Activated naive CD4-positive, alpha-beta T cell treated with Interleukin-2 at 50 U/mL for 16 hours (primary cell): ENCODE measurements at places on chromosomes 6 and 20.

DNA sequence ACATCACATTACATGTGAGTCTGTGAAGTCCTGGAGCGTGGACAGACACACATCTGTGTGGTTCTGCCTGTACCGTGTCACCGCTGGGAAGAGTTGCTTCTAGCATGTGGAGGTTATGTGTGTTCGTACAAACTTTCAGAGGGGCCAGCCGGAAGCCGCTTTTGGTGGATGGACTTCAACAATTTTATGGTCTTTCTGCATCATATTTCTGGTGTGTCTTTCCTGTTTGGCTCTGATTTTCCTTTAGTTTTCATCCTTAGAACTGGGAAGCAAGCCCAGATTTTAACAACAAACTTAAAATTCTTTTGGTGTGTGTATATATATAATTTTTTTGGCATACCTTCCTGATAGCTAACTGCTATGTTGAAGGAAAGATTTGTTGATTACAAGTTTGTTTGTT lies 71.2 kb downstream of the TIAM2 start:
- DNase-seq, result no peak

DNA sequence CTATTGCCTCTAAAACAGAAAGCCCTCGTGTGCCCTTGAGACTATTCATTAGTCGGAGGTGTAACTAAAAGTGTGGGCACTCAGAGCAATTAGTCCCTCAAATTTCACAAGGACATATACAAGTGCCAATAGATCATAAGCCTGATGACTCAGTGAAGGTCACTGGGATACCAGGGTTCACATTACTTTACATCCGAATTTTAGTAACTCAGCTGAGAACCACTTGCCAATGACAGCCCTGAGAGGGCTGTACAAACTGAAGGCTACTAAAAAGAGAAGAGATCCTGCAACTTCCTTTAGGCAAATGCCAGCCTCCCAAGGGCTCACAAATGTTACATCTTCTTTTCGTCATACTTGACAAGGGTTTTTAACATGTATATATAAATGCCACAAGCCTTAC lies 369.6 kb downstream of the TENT5A start:
- DNase-seq, result no peak

DNA sequence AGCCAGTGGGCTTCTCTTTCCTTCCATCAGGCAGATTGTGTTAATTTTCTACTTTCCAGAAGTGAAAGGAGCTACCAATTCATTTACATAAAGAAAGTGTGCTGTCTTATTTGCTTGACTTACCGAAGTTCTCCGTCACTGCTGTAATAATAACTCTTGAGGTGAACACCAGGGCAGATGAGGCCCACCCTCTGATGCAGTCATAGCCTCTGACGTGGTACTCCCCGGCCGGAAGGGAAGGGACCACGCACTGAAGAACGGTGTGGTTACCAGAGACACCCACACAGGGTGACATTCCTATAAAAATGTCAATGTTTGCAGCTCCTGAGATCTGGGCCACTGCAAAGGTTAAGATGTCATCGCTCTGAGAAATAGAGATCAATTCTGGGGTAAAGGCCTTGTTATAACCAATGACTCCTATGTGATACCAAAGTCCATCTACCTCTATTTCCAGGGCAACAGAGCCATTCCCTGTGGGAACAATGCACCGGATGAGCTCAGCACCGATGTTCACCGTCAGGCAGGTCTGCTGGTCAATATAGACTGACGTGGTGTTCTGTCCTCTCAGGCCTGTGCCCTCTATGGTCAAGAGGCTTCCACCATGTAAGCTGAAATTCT lies 62.9 kb downstream of the PKHD1 start:
- DNase-seq, result no peak

GRCh38 chr6:2962004-2962403 lies 9.4 kb downstream of the SERPINB6 start:
- DNase-seq, result no peak

- no peak for DNase-seq
These were observed 27.4 kb upstream of the SCRT2 start for GRCh38 chr20:703006-703405.

DNA sequence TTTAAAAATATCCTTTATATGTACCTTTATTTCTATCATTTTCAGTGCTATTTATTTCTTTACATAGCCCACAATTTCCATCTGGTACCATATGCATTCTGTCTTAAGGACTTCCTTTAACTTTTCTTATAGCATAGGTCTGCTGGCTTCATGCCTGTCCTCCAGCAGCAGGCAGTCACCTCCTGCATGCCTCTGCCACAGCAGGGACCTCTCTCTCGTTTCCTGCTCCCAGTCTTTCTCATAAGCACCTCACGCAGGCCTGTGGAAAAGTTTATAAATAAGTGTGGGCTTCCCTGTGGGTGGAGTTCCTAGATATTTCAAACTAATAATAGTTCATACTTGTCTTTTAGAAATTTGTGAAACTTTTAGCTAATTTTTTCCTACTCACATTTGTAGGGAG lies 133.9 kb downstream of the KCNQ5 start:
- DNase-seq, result no peak

- DNase-seq, result peak; percentile 34
These were observed 8.8 kb upstream of the CD83 start for GRCh38 chr6:14108571-14109410.

GRCh38 chr20:4585104-4585753 lies 136.5 kb upstream of the PRND start:
- no peak for DNase-seq

DNA sequence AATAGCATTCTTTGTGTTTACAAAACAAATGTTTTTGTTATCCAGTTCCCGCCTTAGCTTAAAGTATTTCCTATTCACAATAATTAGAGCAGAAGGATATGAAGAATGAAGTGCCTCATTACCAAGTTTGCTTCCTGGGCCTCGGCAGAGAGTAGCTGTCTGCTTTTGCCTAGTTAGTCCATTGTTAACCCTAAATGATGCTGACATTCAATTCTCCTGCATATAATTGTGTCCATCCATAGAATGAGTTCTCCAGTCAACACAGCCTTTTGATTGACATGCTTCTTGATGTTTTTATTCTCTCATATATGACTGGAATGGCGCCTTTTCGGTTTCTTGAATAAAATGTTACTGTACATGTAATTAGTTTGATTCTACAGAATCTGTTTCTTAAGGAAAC lies 100.9 kb downstream of the MYB start:
- no peak for DNase-seq

DNA sequence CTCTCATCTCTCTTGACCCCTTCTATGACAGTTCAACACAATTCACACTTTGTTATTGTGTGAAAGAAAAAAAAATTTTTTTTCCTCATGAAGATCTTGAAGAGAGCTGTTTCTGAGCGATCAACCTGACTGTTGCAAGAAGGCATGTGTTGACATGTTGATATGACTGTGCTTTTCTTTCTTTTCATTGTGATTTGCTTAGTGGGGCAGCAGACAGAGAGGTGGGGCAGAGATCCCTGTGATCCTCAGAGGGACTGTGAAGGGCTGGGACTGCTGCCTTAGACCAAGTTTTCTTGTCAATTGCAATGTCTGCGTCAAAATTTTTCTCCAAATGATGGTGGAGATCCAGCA lies 70.8 kb upstream of the IYD start:
- no peak for DNase-seq

DNA sequence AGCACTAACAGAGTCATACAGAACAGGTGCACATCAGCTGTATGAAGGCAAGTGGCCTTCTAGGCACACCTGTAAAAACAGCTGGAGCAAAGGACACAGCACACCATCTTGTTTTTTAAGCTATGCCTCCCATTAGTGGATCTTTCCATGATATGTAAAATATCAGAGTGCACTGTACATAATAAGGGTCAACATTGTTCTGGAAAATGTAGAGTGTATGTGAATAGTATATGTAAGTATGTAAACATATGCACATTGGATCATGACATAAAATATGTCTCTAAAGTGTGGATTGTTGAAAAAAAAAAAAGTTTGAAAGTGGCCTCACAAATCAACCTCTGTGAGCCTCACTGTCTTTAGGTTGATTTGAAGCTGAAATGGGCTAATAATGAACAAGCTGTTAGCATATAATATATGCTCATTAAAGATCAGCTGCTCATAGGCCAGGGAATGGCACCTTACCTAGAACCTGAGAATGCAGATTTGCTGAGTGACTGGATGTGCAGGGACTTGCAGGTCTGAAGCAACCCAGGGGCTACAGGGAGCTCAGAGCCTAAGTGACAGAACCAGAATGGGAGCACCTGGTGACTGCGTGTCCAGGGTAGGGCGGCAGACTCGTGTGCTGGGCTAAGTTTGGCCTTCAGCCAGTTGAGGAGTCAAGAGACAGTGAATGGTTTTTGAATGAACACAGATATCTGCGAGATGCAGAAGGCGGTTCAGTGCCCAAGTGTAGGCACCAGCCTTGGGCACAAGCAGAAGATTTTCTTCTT lies 198.6 kb downstream of the TMEM242 start:
- DNase-seq, result no peak

GRCh38 chr6:95740157-95740556 lies 162.8 kb downstream of the MANEA start:
- DNase-seq, result no peak

DNA sequence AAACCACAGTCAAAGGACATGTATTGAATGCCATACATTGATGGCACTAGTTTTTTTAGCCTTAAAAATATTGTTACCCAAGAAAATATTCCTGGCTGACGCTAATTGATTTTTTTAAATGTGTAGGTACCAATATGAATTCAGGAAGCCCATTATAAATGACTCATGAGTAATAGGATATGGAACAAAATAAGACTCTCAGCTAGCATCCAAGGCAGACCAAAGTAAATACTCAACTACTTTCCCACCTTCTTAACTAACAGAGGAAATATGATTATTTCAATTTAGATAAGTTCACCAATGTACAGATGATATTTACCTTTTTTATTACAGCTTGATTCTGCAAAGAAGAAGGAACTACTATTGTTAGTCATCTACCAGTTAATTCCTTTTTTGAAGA lies 43.2 kb upstream of the TXNDC5 start:
- no peak for DNase-seq

DNA sequence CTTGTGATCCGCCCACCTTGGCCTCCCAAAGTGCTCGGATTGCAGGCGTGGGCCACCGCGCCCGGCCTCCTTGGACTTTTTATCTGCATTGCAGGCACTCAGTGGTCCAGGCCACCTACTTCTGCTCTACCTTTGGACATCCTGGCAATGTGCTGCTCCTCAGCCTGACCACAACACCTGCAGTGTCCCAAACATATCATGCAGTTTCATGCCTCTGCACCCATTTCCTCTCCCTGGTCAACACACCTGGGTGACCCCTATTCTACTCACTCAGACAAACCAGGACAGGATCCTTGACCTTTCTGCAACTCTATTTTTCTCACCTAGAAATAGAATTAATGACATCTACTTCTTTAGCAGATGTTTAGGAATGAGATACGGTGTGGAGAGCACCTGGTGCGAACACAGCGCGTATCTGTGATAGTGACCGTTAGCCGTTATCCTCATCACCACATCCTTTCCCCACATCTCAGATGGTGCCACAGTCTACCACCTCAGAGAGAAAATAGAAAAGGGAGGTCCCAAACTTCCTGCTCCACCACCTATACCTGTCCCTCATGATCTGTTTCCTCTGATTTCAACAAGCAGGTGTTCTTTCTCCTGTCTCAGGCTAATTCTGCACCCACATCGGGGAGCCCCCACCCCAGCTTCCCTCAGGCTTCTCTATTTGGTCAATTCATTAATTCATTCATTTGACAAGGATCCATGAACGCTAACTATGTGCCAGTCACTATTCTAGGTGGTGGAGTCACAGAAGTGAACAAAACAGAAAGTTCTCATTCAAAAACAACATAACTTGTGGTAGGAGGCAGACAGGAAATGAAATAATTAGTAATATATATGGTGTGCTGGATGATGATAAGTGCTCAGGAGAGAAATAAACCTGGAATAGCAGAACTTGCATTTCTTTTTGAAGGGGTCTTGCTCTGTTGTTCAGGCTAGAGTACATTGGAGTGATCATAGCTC lies 4.3 kb upstream of the BTN3A2 start:
- DNase-seq, result no peak

GRCh38 chr6:109237077-109237985 lies 142.0 kb downstream of the CEP57L1 start:
- DNase-seq, result no peak

GRCh38 chr6:46051962-46052361 lies 36.3 kb upstream of the CLIC5 start:
- DNase-seq, result no peak

DNA sequence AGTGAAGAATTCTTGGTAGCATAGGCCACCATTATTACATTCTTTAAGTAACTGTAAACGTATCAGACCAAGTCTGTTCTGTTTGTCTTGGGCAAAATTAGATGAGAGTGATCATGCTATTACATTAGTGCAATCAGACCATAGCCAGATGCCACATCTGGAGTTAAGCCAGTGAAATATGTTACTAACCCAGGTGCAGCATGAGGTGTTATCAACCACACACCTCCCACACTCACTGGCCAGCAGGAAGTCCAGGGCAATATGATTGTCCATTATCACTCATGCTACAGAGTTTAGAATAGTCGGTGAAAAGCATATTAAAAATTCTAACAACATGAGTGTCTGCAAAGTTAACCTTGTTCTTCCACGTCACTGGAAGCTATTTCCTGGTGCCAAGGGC lies 174.7 kb upstream of the PROKR2 start:
- no peak for DNase-seq

GRCh38 chr6:11384531-11385309 lies 152.3 kb upstream of the NEDD9 start:
- DNase-seq, result no peak

DNA sequence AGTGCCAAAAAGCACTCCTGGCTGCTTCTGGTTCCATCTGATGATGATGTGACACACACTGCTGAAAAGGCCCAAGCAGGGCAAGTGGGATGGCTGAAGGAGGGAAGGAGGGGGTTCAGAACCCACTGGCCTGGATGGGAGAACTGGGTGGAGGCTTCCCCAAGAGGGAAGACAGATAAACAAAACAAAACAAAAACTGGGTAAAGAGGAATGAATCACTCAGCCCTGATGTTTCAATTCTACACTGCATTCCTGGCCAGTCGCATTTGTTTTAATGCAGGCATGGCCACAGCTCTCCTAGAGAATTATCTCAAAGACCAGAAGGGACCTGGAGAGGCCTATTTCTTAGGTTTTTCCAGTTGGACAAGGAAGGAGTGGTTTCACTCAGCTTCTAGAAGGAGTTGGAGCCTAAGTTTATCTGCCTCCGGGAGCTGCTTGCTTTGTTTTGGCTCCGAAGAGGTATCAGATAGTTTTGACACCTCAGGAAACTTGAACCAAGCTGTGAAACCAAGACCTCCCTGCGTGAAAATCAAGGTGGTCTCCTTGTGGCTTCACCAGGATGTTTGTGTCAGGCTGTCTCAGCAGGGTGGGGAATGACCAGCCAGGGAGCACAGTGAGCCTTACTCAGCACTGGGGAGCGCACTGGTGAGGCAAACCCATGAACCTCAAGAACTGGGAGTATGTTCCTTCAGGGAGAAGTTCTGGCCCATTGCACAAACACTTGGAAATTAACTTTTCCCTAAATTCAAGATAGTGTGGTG lies 16.1 kb downstream of the TTPAL start:
- DNase-seq, result no peak
